ENCODE measurements at places on chromosomes 3 and 15.

DNA sequence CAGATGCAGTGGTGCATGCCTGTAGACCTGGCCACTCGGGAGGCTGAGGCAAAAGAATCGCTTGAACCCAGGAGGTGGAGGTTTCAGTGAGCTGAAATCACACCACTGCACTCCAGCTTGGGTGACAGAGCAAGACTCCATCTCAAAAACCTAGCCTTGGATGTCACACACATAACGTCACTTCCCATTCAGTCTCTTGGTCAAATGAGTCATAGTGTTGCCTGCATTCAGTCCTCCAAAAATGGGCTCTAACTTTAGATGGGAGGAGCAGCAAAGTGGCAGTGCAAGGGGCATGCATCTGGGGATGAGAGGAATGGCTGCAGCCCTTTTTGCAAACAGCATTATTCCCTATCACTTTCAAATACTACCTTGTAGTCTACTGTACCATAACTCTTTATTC lies 62.9 kb upstream of the AGBL1 start:
- DNase-seq = no peak

GRCh38 chr3:191680989-191681597 lies 220.1 kb downstream of the PYDC2 start:
- no peak for DNase-seq

DNA sequence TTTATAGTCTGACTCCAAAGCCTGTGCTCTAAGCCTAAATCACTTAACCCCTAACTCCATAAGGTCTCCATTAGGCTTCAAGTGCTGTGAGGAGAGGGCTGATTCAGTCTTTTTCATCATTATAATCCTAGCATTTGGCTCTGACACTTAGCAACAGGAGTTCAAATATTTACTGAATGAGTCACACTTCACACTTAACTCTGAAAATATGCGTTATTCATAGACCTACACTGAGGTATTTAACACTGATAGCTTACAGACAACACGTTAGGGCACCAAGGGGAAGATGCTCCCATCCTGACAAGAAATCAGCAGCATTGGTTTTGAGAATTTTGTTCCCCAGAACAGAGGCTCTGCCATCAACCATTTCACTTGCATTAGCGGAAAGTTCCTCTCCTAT lies 53.5 kb downstream of the MSL2 start:
- DNase-seq = peak; percentile 94

DNA sequence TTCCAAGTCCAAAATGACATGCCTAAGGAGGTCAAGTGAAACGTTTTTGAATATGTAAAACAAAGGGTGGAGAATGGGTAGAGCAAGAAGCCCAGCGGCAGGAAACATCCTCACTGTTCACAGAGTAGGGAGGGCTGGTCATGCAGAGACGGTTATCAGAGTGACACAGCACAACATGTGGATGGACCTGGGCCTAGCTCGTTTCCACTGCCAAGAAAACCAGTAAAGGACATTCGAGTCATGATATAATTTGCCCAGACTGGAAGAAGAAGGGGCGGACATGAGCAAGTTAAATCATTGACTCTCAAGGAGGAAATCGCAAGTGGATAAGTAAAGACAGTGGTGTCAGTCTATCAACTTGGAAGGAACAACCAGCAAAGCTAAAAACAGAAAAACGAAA lies 89.3 kb downstream of the LRIG1 start:
- no peak for DNase-seq

DNA sequence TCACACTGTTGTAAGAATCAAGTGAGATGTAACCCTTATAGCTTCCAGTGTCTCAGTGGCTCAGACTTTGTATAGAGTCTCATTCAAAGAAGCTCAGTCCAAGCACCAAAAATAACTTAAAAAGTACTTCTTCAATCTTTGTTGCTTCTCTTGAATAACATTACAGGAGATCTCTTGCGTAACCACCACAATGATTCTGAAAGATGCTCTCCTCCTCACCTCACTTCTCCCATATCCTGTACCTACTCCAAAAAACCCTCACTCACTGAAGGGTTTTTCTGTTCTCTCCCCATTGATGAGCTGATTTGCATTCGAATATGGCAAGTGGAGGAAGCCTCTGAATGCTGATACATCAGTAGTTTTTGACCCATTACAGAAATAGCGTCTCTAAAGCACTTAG lies 39.4 kb upstream of the MRPS22 start:
- no peak for DNase-seq

GRCh38 chr3:135487261-135487660 lies 478.3 kb upstream of the PPP2R3A start:
- no peak for DNase-seq
